ENCODE measurements at places on chromosomes 12 and 14. TPM values are rescaled to one million over a fixed set of nuclear protein-coding genes. Genes with fewer than 3 reads are reported as not detected.

CAPZA3 gene
- total RNA-seq: not detected

PTGDR gene
- 2.6 TPM for total RNA-seq

PLCZ1 gene
- total RNA-seq: not detected

CFAP54 gene
- 1.8 TPM for total RNA-seq

SLCO1C1 gene
- total RNA-seq: 2.0 TPM

PCED1B gene
- 0.46 TPM for total RNA-seq

PRKCH gene
- 13.1 TPM for total RNA-seq

SCNN1A gene
- not detected for total RNA-seq

PSMB11 gene
- not detected for total RNA-seq

TNFRSF1A gene
- total RNA-seq: 134 TPM

ALDH1L2 gene
- 58.2 TPM for total RNA-seq

SMCO3 gene
- 1.2 TPM for total RNA-seq

SIX1 gene
- total RNA-seq: 4.6 TPM

KRT74 gene
- not detected for total RNA-seq

OR10P1 gene
- total RNA-seq: not detected

SLC48A1 gene
- total RNA-seq: 22.9 TPM

SLC8A3 gene
- 0.33 TPM for total RNA-seq

CPNE6 gene
- total RNA-seq: not detected

CACNA2D4 gene
- 1.5 TPM for total RNA-seq

RAPGEF3 gene
- 3.9 TPM for total RNA-seq

CDKN1B gene
- total RNA-seq: 38.1 TPM

PLXNC1 gene
- 1.7 TPM for total RNA-seq

GNB3 gene
- total RNA-seq: 2.0 TPM

KERA gene
- total RNA-seq: not detected

C1QL4 gene
- 0.07 TPM for total RNA-seq

LIN7A gene
- 4.1 TPM for total RNA-seq

NTS gene
- 0.39 TPM for total RNA-seq

TNS2 gene
- total RNA-seq: 61.1 TPM

TMTC1 gene
- 93.0 TPM for total RNA-seq

SMCO2 gene
- total RNA-seq: 0.40 TPM

PRORP gene
- total RNA-seq: 34.2 TPM

PRB2 gene
- total RNA-seq: not detected

SEC23A gene
- total RNA-seq: 448 TPM

RPS6KL1 gene
- 0.43 TPM for total RNA-seq

NOS1 gene
- total RNA-seq: not detected

SELPLG gene
- 2.7 TPM for total RNA-seq

PABPN1 gene
- total RNA-seq: 77.2 TPM

TAS2R42 gene
- not detected for total RNA-seq

HCAR2 gene
- total RNA-seq: not detected

CLEC12A gene
- not detected for total RNA-seq

All from smooth muscle cell of the pulmonary artery (primary cell).